ENCODE measurements at places on chromosomes 2 and 18.

DNA sequence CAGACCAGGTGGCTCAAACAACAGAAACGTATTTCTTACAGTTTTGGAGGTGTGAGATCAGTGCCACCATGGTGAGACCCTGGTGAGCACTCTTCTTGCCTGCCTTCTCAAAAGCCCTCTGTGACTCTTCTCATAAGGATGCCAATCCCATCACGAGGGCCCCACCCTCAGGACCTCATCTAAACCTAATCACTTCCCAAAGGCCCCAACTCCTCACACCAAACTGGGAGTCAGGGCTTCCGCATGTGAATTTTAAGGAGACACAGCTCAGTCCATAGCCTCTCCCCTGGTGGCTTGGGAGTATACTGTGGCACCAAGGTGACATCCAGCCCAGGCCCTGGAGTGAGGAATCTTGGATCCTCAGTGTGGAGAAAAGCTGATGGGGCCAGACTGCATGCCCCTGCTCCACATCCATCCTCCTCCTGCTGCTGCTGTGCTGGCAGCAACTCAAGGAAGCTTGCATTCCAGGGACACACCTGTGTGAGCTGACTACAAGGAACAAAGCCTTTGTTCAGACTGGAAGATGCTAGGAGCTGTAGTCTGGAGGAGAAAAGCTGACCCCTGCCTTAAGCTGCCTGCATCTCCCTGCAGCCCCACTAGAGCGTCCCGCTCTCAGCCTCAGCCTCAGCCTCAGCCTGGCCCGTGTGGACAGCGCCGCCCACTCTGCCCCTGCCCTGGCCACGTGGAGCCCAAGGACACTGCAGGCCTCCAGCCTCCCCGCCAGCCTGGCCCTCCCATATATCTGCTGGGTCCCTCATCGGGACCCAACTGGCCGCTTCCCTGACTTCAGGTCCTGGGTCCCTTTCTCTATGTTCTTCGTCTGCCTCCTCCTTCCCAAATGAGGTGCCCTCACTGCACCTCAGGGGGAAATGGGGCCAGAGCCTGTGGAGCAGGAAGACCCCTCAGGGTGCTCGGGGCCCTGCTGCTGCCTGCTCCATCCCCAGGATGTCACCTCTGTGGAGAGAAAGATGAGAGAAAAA lies 87.8 kb upstream of the RAB6C start:
- no peak for DNase-seq

DNA sequence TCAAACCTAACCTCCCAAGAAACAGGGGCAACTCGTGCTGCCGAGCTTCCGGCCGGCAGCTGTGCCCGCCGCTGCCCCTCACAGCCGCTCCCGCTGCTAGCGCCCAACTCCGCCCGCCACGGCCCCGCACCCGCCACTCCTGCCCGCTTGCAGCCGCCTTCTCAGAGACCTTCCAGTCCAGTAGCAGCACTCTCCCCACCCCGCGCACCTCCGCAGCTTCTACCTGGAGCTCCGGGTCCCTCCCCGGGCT lies 722 bp upstream of the C2orf15 start:
- no peak for DNase-seq

DNA sequence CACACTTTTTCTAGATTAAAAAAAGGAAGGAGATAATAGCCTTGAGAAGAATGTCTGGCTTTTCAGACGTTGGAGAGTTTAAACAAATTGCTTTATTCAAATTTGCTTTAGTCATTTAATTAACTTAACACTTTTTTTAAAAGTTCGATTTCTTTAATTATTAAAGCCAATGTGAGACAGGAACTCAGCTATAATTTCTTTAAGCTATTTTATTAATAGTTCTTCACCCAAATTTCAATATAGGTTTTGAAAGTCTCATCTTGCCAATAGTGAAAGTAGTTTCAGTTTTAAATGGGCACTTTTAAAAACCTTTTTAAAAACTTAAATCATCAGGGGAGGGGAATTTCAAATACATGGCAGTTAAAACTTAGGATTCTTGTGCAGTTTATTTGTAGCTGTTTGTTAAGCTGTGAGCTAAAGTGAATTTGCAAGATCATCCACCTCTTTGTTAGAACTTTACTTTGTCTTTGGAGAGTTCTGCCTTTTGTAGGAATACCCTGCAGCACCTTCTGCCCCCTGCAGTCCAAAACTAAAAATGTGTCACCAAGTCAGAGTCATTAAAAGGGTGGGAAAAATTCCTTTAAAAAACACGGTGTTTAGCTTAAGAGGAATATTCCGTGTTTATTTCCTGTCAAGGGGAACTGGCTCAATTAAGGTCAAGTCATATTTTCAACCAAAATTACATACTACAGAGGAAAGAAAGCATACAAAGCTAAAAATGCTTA lies 4.6 kb downstream of the TGIF1 start:
- DNase-seq: no peak

DNA sequence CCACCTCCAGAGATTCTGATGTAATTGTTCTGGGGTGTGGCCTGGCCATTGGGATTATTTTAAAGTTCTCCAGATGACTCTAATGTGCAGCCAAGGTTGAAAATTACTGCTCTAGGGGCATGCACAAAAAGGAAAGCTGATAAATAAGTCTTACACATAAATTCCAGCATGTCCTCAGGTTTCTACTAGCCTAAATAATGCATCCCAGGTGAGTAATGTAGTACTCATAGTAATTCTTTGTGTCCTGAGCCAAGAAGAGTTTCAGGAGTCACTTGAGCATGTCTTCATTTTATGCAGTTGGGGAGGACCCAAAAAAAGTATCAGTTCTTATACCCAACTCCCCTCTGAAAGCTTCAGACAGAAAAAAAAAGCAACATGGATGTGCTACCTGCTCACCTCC lies 130.1 kb upstream of the SP5 start:
- DNase-seq: no peak

GRCh38 chr2:1581965-1582625 lies 162.2 kb downstream of the PXDN start:
- DNase-seq: no peak

- DNase-seq: no peak
These were observed 18.6 kb downstream of the DGKD start for GRCh38 chr2:233372855-233373254.

DNA sequence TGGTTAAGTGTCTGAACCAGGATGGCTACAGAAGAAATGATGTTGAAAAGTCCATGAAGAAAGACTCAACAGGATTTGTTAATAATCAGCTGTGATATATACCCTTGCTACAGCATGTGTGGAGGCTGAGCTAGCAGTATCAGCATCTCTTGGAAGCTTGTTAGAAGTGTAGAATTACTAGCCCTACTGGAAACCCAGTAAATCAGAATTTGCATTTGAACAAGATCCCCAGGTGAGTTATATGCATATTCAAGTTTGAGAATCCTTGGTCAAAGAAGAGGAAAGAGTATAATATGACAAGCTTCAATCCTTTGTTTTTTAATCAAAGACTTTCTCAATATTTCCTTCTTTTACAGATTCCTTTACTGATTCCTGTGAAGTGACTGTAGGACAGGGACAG lies 109.0 kb upstream of the KCNJ3 start:
- DNase-seq: no peak
